Activated CD4-positive, alpha-beta memory T cell treated with anti-CD3 and anti-CD28 coated beads for 36 hours (primary cell): ENCODE measurements at places on chromosomes 1 and 21. TPM values are rescaled to one million over a fixed set of nuclear protein-coding genes. Genes with fewer than 3 reads are reported as not detected.

The SH2D1B gene
- total RNA-seq, result not detected

The OR2T8 gene
- total RNA-seq, result not detected

The SELP gene
- 0.70 TPM for total RNA-seq

The CR1L gene
- total RNA-seq, result not detected

- no peaks in the 10 kb centered on the region for H3K27me3 ChIP-seq
- no peak overlapping the region for H3K4me3 ChIP-seq
- peak overlapping the region; percentile 98 for H3K27ac ChIP-seq
- H3K36me3 ChIP-seq, result peaks cover 4% of the 10 kb centered on the region
Measured at GRCh38 chr1:36372617-36373016, 13.1 kb downstream of the STK40 start.

The KLF17 gene
- total RNA-seq, result not detected

- H3K27ac ChIP-seq, result no peak overlapping the region
- H3K27me3 ChIP-seq, result no peaks in the 10 kb centered on the region
- H3K4me3 ChIP-seq, result no peak overlapping the region
- DNase-seq, result peak; percentile 2
- H3K36me3 ChIP-seq, result no peaks in the 10 kb centered on the region
Measured at GRCh38 chr21:42153046-42153686, 65.8 kb upstream of the ABCG1 start.

- DNase-seq, result peak; percentile 53
- H3K27me3 ChIP-seq, result no peaks in the 10 kb centered on the region
- H3K4me3 ChIP-seq, result no peak overlapping the region
- H3K4me1 ChIP-seq, result peaks cover 61% of the 10 kb centered on the region
- no peak overlapping the region for H3K27ac ChIP-seq
Measured at GRCh38 chr1:205279986-205280385, 41.6 kb downstream of the NUAK2 start.

DNA sequence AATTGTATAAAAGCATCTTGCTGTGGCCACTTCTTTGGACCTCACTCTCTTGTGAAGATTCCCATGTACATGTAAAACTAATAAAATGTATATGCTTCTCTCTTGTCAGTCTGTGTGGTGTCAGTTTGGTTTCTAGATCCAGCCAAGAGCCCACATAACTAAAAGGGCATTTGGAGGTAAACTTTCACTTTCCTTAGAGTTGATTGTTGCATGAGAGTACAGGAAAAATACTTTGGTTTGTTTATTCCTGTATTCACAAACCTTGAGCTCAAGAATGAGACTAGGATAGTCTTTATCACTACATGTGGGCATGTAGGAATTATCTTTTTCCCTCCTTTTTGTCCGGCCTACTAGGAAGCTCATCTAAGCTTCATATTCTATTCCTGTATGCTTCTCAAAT lies 50.9 kb downstream of the KCTD3 start:
- peaks cover 9% of the 10 kb centered on the region for H3K36me3 ChIP-seq
- no peak for DNase-seq
- H3K4me1 ChIP-seq, result no peaks in the 10 kb centered on the region
- H3K27ac ChIP-seq, result no peak overlapping the region
- no peak overlapping the region for H3K4me3 ChIP-seq

GRCh38 chr1:15322648-15323350 lies 75.8 kb downstream of the FHAD1 start:
- H3K4me1 ChIP-seq, result no peaks in the 10 kb centered on the region
- no peak overlapping the region for H3K4me3 ChIP-seq
- no peaks in the 10 kb centered on the region for H3K36me3 ChIP-seq
- no peak for DNase-seq

DNA sequence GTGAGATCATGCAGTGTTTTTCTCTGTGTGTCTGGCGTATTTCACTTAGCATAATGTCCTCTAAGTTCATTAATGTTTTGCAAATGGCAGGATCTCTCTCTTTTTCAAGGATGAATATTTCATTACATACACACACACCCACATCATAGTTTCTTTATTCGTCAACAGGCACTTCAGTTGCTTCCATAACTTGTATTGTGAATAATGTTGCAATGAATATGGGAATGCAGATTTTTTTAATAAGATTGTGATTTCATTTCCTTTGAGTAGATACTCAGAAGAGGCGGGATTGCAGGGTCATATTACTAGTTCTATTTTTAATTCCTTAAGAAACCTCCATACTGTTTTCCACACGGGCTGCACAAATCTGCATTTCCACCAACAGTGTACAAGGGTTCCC lies 134.0 kb downstream of the CLEC20A start:
- H3K4me3 ChIP-seq, result no peak overlapping the region
- H3K36me3 ChIP-seq, result no peaks in the 10 kb centered on the region
- no peaks in the 10 kb centered on the region for H3K4me1 ChIP-seq

DNA sequence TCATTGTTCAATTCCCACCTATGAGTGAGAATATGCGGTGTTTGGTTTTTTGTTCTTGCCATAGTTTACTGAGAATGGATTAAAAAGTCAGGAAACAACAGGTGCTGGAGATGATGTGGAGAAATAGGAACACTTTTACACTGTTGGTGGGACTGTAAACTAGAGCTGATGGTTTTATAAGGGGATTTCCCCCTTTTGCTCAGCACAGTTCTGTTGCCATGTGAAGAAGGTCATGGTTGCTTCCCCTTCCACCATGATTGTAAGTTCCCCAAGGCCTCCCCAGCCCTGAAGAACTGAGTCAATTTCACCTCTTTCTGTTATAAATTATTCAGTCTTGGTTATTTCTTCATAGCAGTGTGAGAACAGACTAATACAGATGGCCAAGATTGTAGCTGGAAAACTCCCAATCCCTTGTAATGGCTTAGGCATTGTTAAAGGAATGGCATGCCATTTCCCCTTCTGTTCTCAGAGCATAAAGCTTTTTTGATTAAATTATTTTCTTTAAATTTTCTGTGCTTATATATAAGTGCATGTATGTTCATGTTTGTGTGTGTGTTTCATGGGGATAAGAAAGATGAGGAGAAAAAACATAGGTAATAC lies 144.8 kb downstream of the BACH1 start:
- peaks cover 6% of the 10 kb centered on the region for H3K4me1 ChIP-seq
- DNase-seq, result no peak
- no peak overlapping the region for H3K27ac ChIP-seq
- H3K36me3 ChIP-seq, result peaks cover 5% of the 10 kb centered on the region

The CD1D gene
- not detected for total RNA-seq

GRCh38 chr1:234554218-234554697 lies 55.7 kb downstream of the IRF2BP2 start:
- H3K4me3 ChIP-seq, result no peak overlapping the region
- H3K27ac ChIP-seq, result no peak overlapping the region
- no peaks in the 10 kb centered on the region for H3K27me3 ChIP-seq
- no peak for DNase-seq
- no peaks in the 10 kb centered on the region for H3K4me1 ChIP-seq

The DYNLT4 gene
- total RNA-seq, result 0.40 TPM

The DNAI4 gene
- 1.4 TPM for total RNA-seq

The VCAM1 gene
- not detected for total RNA-seq

DNA sequence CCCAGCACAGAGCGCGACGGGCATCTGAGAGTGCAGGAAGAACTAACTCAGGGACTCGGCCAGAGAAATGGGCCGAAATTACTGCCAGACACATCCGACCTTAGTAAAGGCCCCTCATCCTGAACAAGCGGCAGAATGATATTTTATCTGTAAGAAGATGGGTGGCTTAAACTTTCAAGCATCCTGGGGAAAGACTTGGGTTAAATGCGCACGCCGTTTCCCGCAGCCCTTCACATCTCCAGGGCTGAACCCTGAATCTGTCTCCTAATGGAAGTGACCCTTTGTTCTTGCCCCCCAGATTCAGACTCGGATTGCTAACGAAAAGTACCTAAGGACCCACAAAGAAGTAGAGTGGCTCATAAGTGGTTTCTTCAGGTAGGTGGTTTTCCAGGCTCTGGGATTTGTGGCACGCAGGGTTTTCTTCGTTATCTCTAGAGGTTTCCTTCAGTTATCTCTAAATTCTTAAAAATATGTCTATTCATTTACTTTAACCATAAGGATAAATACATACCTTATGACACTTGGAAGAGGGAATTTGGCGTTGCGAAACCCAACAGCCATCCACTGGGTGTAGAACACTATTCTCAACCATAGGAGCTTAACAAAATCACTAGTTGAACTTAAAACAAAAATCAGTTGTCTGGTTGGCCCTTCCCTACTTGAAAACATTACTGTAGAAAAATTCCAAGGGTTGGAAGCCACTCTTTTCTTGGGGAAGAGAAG lies 627 bp downstream of the RIIAD1 start:
- H3K27ac ChIP-seq, result no peak overlapping the region
- H3K4me1 ChIP-seq, result peaks cover 21% of the 10 kb centered on the region
- DNase-seq, result no peak
- H3K27me3 ChIP-seq, result peaks cover 51% of the 10 kb centered on the region

The THEM5 gene
- total RNA-seq, result not detected

GRCh38 chr1:203744075-203744972 lies 20.7 kb upstream of the LAX1 start:
- peak overlapping the region; percentile 17 for H3K4me3 ChIP-seq
- no peaks in the 10 kb centered on the region for H3K27me3 ChIP-seq
- peaks cover 14% of the 10 kb centered on the region for H3K36me3 ChIP-seq
- DNase-seq, result peak; percentile 38
- peak overlapping the region; percentile 78 for H3K27ac ChIP-seq
- peaks cover 21% of the 10 kb centered on the region for H3K4me1 ChIP-seq

DNA sequence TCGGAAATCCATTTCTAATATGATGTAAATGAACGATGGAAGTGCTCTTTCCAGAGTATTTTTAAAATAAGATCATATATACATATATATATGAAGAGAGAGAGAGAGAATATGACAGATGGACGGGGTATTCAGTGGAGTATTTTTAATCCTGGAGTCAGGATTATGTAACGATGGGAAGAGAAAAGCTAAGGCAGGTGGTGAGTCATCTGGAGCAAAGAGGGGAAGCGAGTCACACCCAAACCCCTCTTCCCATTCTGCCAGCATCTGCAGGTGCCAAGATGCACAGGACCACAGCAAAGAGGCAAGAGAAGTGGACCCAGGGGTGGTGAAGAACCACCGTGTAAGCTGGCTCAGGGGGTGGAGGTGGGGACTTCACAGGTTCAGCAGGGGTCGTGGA lies 102.7 kb upstream of the GRIK3 start:
- H3K4me1 ChIP-seq, result no peaks in the 10 kb centered on the region
- DNase-seq, result no peak
- no peak overlapping the region for H3K4me3 ChIP-seq

The NOS1AP gene
- not detected for total RNA-seq

The LCE3E gene
- not detected for total RNA-seq

DNA sequence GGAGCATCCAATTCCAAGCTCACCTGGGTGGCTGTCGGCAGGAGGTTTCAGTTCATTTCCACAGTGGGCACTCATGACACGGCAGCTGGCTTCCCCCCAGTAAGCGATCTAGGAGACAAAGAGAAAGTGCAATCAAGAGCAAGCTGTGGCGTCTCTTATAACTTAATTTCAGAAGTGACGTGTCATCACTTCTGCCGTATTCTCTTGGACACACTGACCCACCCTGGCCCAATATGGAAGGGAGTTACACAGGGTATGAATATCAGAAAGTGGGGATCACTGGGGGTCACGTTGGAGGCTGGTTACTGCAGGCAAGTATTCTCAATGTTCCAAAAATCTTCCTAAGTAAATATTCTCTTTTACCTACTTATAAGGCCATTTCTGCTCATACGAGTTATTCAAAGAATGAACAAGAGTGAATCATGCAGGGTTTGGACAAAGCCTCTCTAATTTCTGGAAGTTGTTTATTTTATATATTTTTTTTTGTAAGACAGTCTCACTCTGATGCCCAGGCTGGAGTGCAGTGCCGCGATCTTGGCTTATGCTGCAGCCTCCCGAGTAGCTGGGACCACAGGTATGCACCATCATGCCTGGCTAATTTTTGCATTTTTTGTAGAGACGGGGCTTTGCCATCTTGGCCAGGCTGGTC lies 46.5 kb upstream of the GREM2 start:
- H3K27ac ChIP-seq, result no peak overlapping the region
- no peaks in the 10 kb centered on the region for H3K36me3 ChIP-seq
- H3K4me1 ChIP-seq, result no peaks in the 10 kb centered on the region

The ACTL8 gene
- not detected for total RNA-seq

The PSEN2 gene
- total RNA-seq, result 4.5 TPM

- no peak overlapping the region for H3K27ac ChIP-seq
- no peaks in the 10 kb centered on the region for H3K36me3 ChIP-seq
- H3K27me3 ChIP-seq, result peaks cover 57% of the 10 kb centered on the region
- H3K4me1 ChIP-seq, result peaks cover 10% of the 10 kb centered on the region
Measured at GRCh38 chr1:165356876-165357275, 361 bp upstream of the LMX1A start.

- H3K27me3 ChIP-seq, result no peaks in the 10 kb centered on the region
- no peak overlapping the region for H3K4me3 ChIP-seq
- DNase-seq, result no peak
- no peaks in the 10 kb centered on the region for H3K36me3 ChIP-seq
- H3K4me1 ChIP-seq, result no peaks in the 10 kb centered on the region
Measured at GRCh38 chr1:102472520-102472919, 475.8 kb upstream of the OLFM3 start.

GRCh38 chr1:186798960-186799688 lies 29.6 kb upstream of the PLA2G4A start:
- no peak for DNase-seq
- H3K27me3 ChIP-seq, result no peaks in the 10 kb centered on the region
- H3K36me3 ChIP-seq, result no peaks in the 10 kb centered on the region
- no peak overlapping the region for H3K4me3 ChIP-seq
- no peaks in the 10 kb centered on the region for H3K4me1 ChIP-seq

DNA sequence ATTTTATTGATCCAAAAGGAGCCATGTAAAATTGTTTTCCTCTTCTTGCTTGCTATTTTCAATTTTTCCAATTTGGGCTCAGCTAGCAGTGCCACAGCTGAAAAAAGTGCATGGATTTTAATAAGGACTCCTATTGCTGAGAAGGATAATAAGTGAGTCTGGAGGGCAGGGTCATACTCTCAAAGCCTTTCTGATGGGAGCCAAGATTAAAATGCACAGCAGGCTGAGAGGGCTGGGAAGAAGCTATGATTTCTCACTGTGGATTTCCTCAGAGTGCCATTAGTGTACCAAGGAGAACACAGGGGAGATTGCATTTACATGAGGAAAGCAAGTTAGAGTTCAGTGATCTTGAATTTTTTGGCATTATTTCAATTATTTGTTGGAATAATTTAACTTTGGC lies 261.3 kb downstream of the ST6GALNAC3 start:
- H3K27ac ChIP-seq, result no peak overlapping the region
- no peaks in the 10 kb centered on the region for H3K27me3 ChIP-seq
- no peak overlapping the region for H3K4me3 ChIP-seq
- H3K36me3 ChIP-seq, result no peaks in the 10 kb centered on the region
- H3K4me1 ChIP-seq, result peaks cover 4% of the 10 kb centered on the region

The ATAD3B gene
- total RNA-seq, result 35.4 TPM

DNA sequence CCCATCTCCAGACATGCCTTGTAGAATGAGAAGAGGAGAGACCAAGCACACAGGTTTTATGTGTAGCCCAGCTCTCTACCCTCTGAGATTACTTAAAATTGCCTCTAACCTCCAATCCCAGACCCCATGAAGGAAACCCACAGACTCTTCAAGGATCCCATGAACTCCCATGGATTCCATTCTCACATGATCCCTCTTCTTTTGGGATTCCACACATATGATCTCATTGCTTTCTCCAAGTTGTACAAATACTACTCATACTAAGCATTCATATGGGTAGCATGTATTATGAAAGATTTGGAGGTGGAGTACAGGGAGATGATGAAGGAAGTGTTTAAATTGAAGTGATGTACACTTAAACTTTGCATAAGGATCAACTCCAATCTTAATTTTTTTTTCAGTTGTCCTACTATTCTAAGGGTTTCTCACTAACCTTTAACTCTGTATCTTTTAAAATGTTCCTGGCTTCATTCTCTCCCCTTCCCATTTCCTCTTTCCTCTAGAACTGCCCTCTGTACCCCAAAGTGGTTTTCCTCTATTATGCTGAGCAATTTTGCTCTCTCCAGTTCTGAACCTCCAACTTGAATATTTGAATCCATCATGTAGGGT lies 41.6 kb downstream of the MFSD2A start:
- no peaks in the 10 kb centered on the region for H3K27me3 ChIP-seq
- no peaks in the 10 kb centered on the region for H3K36me3 ChIP-seq
- H3K4me3 ChIP-seq, result no peak overlapping the region
- no peak for DNase-seq

The NUF2 gene
- 66.3 TPM for total RNA-seq

The KCNH1 gene
- not detected for total RNA-seq
